ENCODE measurements at places on chromosomes 4 and X.

GRCh38 chr4:106629268-106629625 lies 260.7 kb upstream of the GIMD1 start:
- DNase-seq = no peak

GRCh38 chrX:120774606-120775005 lies 101.1 kb downstream of the CT47B1 start:
- DNase-seq = no peak

DNA sequence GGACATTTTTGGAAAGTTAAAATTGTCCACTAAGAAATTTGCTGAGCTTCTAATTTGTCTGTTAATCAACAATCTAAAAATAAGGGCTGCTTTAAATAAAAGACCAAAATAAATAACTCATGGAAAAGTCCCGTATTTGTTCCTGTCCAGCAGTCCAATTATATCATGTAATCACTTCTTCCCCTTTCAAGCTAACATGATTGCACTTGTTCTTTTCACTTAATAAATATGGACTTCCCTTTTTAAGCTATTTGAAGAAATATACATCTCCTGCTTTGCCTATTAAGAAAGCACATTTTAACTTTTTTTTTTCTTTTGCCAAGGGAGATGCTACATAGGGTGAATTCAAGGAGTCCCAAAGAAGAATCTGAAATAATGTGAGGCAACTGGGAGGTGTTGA lies 55.6 kb upstream of the FRAS1 start:
- no peak for DNase-seq

DNA sequence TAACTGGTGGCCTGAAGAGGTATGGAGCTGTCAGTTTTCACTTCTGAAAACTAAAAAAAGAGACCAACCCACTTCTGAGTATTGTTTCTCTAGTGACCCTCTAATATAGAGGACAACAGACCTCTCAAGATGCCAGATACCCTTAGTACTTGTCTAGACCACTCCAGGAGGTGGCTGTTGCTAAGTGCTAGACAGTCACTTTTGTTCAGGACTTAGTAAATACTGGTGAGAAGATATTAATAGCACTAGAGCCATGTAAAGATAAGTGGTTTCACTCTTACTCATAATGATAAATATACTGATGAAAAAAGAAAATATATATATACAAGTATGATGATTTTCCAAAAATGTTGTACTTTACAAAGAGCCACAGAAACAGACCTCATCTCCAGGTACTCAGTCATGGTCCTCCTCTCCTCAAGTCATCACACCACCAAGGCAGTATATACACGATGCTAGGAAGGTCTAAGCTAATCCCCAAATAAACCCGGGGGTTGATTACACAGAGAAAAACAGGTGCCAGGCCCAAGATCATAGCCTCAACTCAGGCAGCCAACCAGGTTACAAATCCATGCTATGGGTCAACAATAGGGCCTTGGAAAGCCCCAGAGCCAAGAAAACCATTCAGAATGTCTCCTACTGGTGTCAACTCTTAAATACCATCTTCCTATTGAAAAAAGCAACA lies 66.9 kb downstream of the ARHGEF9 start:
- no peak for DNase-seq

GRCh38 chr4:174362340-174362739 lies 78.6 kb downstream of the CEP44 start:
- DNase-seq = no peak

GRCh38 chr4:125522588-125522987 lies 207.8 kb downstream of the FAT4 start:
- no peak for DNase-seq

All from GM19239 (cell line).